ENCODE measurements at places on chromosomes 3 and 15.

DNA sequence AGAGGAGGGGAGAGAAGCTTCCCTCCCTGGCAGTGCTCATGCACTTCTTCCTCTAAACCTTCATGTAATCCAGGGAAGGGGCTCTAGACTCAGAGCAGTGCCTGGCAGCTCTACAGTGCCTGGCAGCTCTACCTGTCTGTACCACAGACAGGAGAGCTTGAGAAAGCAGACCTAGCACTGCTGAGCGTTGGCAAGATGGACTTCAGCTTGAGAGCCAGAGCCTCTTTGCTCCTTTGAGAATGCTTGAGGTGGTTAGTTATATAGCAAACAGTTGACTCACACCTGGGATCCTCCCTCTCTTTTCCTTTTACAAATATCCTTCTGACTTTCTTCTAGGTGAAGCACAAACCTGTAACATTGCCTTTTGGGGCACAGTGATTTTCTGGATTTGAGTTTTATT lies 20.9 kb downstream of the FBXO22 start:
- DNase-seq = no peak

DNA sequence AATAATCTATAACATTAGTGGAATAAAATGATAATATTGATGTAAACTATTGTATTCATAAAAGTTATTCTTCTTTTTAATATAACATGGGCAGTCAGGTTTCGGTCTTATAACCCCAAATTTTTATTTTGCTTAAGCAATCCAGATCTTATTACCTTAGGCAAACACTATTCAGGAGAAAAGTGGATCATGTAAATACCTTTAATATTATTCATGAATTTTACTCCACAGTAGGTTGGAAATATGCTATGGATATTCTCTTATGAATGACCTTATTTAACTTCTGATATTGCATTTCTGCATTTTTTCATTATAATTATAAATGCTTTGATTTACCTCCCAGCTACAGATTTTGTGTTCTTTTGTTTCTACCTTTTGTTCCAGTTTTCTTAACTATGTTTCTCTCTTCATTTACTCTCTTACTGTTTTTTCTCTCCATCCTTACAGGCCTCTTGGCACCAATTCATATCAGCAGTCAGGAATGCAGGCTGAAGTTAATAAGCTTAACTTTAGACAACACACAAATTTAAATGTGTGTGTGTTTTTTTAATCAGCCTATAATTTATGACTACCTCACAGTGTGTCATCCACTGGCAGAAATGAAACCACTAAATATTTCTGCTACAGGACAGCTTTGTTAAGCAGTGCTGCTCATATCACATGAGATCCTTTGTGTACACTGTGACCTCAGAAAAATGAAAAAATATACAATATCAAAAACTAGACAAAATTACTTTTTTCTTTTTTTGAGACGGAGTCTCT lies 111.0 kb downstream of the NSUN3 start:
- DNase-seq = no peak

DNA sequence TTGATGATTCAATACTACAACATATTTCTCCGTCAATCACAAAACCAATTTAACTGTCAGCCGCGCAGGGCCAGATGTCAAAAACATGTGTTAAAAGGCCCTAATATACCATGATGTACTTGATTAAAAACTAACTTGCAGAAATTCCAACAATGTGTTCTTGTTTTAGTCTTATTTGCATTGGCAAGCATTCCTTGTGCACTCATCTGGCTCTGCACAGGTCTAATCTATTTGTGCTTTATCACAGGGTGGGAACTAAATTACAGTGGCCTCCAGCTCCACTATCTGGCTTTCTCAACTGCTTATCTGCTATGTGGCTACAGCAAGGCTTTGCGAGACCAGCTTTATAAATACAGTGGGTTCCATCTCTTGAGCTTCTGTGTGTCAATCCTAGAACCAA lies 455.5 kb downstream of the ERC2 start:
- no peak for DNase-seq

GRCh38 chr15:94064676-94065313 lies 166.6 kb upstream of the MCTP2 start:
- DNase-seq = no peak

DNA sequence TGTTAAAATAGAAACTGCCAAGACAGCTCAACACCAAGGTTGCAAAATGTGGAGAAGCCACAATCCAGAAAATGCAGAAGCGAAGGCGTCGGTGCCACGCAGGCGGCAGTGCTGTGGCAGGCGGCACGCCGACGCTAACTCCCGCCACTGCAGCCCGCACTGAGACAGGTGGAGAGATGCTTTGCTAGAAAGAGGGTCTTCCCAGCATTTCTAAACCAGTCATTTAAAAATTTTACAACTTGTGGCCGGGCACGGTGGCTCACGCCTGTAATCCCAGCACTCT lies 23.2 kb downstream of the CYFIP1 start:
- no peak for DNase-seq

All from AG08395 (cell line).